ENCODE measurements at places on chromosomes 2 and 18.

DNA sequence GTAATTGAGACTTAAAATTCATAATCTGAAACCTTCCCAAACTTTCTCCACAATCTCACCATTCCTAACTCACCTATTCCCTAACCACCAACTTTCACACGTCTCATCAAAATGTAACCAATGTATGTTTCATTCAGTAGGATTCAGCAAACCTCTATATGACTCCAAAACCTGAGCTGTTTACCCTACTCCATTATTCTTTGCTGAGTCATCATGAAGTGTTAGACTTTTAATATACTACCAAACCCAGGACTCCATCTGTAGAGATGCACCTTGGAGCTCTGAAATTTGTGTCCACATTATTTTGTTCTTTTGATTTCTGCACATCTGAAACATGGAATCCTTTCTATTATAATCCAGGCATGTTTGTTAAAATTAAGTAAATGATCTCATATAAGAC is 727.0 kb upstream of the PIK3C3 start:
- DNase-seq = no peak

DNA sequence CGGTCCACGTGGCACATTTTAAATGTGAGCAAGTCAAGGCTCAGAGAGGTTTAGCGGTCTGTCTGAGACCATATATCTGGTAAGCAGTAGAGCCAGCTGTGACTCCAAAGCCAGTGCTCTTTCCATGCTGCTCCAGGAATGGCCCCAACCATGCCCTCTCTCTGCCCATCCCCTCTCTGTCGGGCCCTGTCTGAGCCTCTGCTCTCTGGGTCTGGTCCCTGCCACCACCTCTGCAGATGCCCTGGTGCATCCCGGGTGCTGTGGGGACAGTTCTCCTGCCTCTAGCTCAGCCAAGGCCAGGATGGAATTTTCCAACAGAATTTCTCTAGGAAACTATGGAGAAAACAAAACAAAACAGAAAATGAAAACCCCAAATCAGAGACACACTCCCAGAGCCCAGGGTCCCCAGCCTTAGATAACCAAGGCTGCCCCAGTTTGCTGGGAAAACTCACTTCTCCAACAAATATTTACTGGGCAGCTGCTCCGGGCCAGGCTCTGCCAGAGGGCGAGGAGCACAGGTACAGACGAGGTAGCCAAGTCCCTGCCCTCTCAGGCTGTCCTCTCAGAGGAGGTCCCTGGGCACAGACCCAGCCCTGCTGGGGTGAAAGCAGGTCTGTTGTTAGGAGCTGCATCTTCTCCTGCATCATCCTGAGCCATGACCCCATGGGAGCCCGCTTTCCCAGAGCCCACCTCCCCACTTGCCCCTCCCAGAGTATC is 9.2 kb downstream of the ADRA2B start:
- DNase-seq = no peak

DNA sequence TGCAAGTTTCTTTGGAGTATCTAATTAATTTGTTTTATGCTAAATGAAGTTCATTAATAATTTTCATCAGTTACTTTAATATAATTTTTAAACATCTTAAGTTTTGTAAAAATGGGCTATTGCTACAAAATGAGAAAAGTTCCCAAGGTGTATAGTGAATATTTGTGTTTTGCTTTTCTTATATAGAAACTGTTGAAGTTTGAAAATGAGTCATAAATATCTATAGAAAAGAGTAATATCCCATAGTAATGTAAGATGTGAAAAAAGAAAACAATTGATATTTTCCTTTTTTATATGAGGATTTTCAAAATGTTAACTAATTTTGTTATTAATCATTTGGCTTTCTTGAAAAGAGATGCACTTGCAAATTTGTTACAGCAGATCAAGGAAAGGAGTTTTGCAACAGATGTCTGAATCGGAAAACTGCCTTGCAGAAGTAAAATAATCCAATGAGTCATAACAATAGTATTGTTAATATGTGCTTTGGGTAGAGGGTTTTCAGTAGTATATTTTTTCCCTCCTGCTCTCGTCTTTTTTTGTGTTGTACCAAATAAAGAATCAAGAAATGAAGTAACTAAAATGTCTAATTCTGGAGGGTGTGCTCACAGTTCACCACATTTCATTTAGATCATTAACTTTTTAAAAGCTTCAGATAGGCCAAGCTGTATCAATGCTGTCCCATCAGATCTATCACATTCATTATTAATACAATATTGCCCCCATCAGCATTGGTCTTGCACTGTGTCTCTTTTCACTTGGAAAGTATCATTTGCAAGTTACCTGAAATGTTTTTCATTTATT is 15.5 kb downstream of the DUSP19 start:
- no peak for DNase-seq

DNA sequence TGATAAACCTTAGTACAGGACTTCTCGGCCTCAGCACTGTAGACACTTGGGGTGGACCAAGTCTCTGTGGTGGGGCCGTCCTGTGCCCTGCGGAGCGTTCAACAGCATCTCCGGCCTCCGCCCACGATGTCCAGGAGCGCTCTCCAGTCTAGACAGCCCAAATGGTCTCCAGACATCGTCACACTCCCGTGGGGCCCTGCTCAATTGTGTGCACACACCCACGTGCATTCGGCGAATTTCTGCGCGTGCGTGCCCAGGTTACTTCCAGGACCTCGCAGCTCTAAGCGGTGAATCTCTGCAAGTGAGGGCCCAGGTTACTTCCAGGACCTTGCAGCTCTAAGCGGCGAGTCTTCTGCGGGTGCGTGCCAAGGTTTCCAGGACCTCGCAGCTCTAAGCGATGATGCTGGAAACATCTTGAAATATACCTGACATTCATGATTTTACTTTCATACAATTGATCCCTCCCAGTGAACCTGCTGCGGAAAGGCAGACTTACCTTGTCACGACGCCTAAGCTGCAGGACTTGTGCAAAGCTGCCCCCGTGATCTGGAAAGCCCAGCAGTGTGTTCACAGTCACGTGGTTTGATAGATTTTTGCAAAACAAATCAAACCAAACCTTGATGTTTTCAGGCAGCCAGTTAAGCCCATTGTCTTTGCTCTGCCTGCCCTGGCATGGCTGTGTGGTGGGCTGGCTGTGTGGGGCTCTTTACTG is 16.1 kb upstream of the OTOS start:
- no peak for DNase-seq

DNA sequence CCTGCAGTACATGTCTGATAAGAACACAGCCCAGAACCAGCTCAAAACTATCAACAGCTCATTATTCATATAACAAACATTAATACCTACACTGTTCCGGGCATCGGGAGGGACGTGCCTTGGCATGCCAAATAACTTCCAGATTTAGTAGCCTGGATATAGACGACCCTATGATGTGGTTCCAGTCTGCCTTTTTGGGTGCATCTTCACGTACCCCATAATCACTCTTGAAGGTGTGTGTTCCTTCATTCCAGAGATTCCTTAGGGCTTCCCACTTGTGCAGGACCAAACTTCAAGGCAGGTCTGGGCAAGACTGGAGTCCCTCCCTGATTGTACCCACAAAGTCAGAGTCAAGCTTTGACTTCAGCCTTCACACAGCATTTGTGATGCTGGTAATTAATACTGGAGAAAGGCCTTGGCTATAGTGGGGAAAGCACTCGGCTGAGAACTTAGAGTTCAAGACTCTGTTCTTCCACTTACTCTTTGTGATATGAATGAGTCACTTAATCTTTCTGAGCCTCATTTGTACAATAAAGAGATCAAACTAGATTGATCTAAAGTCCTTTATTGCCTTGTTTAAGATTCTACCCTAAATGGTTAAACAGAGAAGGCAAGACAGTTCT is 27.7 kb upstream of the SPATS2L start:
- no peak for DNase-seq

DNA sequence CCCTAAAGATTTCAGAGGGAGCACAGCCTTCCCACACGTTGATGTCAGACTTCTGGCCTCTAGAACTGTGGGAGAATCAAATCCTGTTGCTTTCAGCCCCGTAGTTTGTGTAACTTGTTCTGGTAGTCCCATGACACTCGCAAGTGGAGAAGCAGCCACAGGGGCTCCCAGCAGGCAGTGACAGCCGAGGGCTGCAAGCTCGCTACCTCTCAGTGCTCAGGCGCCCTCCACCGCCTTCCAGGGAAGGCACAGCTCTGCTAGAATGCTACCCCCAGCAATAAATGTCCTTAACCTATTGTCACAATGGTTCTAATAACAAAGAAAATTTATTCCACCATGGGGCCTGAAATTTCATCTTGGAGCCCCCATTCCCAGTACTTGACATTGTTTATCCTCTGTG is 143.1 kb upstream of the ZNF236 start:
- DNase-seq = no peak

- no peak for DNase-seq
Observed at GRCh38 chr2:197210430-197210829, 100.2 kb downstream of the ANKRD44 start.

- no peak for DNase-seq
Observed at GRCh38 chr2:96097951-96098823, 18.2 kb downstream of the ADRA2B start.

DNA sequence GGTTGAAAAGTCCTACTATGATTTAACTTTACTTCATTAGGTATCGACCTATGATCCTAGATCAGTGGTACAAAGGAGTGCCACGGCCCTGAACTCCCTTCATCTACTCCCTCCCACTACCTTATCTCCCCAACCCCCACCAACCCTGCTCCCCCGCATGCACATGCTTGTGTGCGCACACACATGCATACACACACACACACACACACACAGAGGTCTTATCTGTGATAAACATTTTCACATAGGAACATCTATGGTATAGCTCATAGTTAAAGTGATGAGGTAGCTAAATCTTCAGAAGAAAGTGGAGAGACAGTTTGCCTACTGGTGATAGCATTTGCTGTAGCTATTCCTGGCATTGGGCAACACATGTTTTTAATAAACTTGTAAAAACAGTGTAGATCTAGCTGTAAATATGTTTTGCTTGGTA is 471.3 kb downstream of the ZEB2 start:
- no peak for DNase-seq

DNA sequence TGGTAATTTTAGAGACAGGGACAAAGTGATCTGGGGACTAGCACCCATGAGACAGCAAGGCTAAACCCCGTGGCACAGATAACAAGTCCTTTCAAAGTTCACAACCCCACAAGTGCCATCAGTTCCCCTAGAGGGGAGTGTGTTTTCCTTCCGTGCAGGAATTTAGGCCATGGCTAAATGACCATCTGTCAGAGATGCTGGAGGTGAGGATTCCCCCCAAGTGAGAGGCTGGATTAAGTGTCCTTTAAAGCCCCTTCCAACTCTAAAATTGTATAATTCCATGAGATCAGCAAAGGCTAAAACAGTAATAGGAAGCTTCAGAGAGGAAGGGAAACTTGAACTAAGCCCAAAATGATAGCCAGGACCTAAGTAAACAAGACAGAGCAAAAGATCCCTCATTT is 8.7 kb downstream of the FEZ2 start:
- DNase-seq = no peak

DNA sequence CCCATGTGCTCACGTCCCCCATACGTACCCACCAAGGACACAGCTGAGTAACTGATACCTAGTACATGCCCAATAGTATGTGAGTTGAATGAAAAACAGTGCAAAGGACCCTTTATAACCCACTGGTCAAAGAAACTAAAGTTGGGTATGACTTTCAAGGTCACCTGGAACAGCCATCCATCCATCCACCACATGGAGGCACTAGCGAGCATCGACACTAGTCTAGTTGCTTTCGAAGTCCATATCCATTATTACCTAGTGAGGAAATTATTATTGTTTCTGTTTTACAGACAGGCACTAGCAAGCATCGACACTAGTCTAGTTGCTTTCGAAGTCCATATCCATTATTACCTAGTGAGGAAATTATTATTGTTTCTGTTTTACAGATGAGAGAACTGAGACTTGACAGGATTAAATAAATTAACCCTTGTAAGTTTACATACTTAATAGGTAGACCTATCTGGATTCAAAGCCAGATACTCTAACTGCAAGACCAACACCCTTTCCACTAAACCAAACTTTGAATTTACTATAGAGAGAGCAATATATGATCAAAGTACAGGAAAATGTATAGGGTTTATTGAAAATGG is 233.7 kb downstream of the METTL4 start:
- no peak for DNase-seq

DNA sequence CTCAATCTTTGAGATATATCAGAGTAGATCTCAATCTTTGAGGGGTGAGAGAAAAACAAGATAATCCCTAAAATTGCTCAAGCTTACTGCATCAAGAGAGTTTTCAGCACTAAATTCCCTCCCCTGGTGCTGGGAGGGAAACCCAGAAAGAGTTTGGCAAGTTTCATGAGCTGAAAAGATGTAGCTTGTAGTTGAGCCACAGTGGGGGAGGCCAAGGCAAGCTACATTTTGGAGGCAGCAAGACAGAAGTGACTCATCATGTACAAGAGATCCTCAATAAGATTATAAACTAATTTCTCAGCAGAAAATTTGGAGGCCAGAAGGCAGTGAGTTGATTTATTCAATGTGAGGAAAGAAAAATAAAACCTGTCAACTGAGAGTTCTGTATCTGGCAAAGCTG is 308.2 kb downstream of the PIEZO2 start:
- DNase-seq = no peak

- no peak for DNase-seq
Observed at GRCh38 chr2:240248721-240249422, 108.4 kb upstream of the OTOS start.

DNA sequence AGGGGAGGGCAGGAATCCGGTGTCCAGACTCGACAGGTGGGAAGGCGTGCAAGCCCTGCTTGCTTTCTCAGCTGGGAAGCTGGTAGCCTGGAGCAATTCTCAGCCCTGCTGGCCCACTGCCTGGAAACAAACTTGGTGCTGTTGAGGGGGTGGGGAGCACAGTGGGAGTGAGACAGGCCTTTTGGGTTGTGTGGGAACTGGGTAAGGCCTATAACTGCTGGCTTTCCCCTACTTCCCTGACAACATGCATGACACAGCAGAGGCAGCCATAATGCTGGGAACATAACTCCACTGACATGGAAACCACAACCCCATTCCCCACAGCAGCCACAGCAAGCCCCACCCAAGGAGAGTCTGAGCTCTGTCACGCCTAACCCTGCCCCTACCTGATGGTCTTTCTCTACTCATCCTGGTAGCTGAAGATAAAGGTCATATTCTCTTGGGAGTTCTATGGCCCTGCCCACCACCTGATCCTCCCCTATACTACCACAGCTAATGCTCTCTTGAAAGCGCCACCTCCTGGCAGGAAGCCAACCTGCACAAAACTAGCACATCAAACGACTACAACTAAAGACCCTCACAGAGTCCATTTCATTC is 122.9 kb upstream of the ACVR1C start:
- no peak for DNase-seq

DNA sequence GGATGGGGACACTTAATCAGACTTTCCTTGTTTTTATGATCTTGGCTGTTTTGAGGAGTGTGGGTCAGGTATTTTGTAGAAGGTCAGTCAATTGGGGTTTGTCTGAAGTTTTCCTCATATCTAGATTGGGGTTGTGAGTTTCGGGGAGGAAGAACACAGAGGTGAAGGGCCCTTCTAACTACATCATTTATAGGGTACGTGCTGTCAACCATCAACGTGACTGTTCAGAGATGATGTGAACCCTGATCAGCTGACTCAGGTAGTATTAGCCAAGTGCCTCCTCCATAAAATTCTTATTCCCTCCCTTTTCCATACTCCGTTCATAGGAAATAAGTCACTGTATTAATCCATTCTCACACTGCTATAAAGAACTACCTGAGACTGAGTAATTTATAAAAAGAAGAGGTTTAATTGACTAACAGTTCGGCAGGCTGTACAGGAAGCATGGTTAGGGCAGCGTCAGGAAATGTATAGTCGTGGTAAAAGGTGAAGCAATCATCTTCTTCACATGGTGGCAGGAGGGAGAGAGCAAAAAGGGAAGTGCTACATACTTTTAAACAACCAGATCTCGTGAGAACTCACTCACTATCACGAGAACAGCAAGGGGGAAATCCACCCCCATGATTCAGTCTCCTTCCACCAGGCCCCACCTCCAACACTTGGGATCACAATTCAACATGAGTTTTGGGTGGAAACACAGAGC is 547.1 kb upstream of the LINC00305 start:
- no peak for DNase-seq
